ENCODE measurements at places on chromosomes 6 and 20.

GRCh38 chr6:127468936-127469335 lies 9.7 kb upstream of the KIAA0408 start:
- DNase-seq = no peak

- no peak for DNase-seq
Observed at GRCh38 chr6:112841553-112842329, 494.6 kb downstream of the RFPL4B start.

- no peak for DNase-seq
Observed at GRCh38 chr6:2794171-2794730, 29.1 kb downstream of the WRNIP1 start.

- DNase-seq = no peak
Observed at GRCh38 chr6:70841112-70841511, 115.7 kb downstream of the B3GAT2 start.

All from frontal cortex (tissue), 4 donors.